ENCODE measurements at places on chromosomes 11 and 22.

GRCh38 chr11:9576701-9577381 is 3.4 kb downstream of the WEE1 start:
- DNase-seq = no peak

GRCh38 chr22:24240381-24240780 is 4.5 kb downstream of the GGT5 start:
- no peak for DNase-seq

DNA sequence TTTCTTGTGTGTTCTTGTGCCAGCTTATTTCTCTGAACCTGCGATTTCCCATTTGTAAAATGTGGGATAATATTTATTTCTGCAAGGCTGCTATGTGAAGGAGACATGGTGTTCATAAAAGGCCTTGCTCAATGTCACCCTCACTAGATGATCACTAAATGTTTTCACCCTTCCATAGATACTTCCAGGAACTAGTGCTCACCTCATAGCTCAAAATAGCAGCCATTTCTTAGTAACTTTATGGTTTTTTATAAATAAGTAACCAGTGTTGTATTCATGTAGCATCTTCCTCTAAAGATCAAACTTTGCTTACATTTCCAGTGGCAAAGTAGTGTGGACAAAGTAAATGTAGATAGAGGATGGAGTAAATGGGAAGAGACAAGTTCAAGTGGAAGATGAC is 23.8 kb downstream of the SYTL2 start:
- DNase-seq = no peak

DNA sequence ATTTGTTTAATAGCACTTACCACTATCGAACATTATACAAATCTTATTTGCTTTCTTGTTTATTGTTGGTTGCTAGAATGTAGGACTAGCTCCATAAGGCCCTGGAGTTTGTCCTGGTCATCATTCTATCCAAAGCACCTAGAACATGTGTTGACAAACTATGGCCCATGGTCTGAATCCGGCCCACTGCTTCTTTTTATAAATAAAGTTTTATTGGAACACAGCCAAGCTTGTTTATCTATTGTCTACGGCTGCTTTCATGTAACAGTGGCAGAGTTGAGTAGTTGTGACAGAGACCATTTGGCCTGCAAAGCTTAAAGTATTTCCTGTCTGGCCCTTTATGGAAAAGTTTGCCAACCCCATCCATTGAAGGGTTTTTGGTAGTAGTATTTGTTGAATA is 38.8 kb downstream of the ATXN10 start:
- DNase-seq = no peak

GRCh38 chr11:71995726-71996291 is 2.9 kb upstream of the IL18BP start:
- DNase-seq = no peak

DNA sequence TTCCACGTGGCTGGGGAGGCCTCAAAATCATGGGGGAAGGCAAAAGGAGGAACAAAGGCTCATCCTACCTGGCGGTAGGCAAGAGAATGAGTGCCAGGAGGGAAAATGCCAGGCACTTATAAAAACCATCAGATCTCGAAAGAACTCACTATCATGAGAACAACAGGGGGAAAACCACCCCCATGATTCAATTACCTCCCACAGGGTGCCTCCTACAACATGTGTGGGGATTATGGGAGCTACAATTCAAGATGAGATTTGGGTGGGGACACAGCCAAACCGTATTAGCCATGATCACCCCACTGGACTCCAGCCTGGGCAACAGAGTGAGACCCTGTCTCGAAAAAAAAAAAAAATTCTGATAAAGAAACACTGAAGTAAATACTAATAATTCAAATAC is 87.1 kb downstream of the FCHSD2 start:
- DNase-seq = no peak

DNA sequence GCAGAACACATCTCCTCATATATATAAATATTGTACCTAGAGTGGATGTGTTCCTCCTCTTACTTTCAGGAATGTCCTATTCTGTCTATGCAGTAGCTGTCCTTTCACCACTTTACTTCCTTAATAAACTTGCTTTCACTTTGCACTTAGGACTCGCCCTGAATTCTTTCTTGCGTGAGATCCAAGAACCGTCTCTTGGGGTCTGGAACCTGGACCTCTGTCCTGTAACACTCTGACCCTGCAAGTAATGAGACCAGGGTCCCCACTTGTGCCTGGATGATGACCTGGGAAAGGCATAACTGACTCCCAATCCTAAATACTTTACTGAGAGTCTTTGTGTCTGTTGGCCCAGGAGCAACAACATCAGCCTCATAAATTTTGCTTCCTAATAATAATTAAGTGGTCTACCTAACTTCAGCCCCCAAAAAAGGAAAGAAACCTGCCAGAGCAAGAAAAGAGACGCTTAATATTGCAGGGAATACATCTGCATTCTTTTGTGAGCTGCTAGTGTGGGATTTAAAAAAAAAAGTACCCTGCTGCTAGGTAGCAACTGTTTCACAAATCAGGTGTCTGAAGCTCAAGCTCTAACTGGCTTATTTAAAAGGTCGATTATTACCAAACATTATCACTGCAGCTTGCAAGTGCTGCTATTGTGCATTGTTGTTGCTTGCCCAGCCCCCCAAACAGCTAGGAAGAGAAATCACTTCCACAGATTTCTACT is 69.3 kb downstream of the FAM168A start:
- no peak for DNase-seq

- no peak for DNase-seq
Observed at GRCh38 chr22:19807914-19808872, 46.5 kb downstream of the GNB1L start.

- DNase-seq = no peak
Observed at GRCh38 chr11:33692541-33692940, 8.1 kb downstream of the C11orf91 start.

DNA sequence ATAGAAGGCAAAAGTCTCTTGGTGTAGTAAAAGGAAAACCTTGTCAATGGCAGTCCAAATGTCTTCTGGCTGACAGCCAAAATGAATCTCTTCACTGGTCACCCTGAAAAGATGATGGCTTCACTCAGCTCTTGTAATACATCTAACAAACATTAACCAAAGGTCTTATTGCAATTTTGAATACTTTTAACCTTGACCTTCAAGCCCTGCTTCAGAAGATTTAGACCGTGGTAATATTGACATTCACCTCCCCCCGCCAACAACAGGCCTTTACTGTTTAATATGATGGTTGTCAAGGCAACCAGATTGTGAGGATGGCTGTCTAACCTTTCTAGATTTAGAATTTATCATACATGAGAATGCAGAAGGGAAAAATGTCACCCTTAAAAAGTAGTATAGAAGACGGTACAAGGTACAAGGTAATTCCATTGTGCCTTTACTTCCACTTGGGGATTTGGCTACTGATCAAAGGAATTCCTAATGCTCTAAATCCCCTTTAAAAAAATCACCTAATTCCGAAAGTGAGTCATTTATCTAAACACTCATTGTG is 342.3 kb downstream of the LARGE1 start:
- no peak for DNase-seq

- DNase-seq = no peak
Observed at GRCh38 chr11:43937434-43938411, 4.7 kb upstream of the C11orf96 start.

GRCh38 chr11:40119661-40120060 is 1339.8 kb downstream of the LRRC4C start:
- no peak for DNase-seq

DNA sequence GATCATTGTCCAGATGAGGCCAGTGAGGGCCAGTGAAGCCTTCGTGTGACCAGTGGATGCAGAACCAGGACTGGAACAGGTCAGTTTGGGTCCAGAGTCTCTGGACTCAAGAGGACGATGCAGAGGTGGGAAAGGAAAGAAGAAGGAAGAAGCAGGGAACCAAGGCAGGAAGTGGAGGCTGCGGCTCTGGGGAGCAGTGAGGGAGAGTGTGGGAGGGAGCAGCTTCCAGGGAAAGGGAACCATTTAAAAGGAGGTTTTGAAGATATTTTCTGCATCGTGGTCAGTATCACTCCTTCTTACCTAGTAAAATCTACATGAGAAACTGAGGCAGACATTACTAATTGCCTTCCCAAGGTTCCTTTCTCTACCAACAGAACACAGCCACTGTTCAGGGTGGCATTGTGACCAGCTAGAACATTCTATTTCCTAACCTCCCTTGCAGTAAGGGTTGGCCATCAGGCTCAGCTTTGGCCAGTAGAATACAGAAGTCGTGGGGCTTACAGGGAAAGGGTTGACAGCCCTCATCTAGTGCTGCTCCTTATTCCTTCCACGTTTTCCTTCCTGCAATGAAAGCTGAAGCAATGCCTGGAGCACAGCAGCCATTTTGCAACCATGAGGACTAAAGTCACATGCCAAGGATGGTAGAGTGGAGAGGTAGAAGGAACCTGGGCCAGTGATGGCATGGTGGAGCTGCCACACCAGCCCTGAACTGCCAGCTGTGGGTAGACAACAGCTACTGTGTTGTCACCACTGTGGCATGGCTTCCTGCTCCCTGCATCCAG is 29.1 kb upstream of the LINC01488 start:
- DNase-seq = no peak

GRCh38 chr11:94546162-94546470 is 2.4 kb downstream of the FUT4 start:
- no peak for DNase-seq

DNA sequence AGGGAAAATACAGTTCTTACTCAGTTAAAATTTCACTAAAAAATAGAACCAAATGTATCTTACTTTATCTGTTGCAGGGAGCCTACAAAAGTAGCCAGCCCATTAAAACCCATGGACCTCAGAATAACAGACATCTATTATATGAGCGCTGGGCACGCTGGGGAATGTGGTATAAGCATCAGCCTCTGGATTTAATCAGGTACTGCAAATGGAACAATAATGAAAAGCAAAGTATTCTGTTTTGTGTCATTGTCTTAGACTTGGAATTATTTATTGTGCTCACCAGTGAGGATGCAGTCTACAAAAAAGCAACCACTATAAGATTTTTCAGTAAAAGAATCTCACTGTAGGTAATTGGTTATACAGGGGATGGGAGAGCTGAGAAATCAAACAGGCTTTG is 30.2 kb downstream of the MUC15 start:
- no peak for DNase-seq

DNA sequence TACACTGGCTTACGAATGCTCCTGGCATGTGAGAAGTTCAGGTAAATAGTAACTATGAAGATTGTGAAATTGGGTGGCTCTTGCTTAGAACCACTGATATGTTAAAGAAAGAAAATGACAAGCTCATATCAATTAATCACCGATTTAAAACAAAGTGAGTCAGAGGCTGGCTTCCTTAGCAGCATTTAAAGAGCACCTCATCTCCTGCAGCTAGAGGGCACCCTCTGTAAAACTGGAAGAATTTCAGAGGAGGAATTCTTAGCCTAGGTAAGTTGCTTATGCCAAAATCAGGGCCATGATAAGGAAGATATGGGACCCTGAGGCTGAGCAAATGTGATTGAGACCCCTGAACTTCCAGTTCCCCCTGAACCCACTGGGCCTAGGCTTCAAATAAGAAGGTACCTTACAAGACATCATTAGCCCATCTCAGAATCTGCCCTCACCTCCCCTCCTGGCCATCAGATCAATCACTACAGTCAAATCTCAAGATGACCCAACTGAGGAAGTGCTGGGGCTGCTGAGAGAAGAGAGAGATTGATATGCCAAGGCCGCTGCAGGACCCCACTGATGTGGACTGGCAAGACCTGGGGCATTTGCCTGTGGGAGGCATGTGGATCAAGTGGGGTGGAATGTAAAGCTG is 8.6 kb upstream of the CD3E start:
- DNase-seq = no peak

- no peak for DNase-seq
Observed at GRCh38 chr11:57162179-57162898, 19.4 kb upstream of the LRRC55 start.

DNA sequence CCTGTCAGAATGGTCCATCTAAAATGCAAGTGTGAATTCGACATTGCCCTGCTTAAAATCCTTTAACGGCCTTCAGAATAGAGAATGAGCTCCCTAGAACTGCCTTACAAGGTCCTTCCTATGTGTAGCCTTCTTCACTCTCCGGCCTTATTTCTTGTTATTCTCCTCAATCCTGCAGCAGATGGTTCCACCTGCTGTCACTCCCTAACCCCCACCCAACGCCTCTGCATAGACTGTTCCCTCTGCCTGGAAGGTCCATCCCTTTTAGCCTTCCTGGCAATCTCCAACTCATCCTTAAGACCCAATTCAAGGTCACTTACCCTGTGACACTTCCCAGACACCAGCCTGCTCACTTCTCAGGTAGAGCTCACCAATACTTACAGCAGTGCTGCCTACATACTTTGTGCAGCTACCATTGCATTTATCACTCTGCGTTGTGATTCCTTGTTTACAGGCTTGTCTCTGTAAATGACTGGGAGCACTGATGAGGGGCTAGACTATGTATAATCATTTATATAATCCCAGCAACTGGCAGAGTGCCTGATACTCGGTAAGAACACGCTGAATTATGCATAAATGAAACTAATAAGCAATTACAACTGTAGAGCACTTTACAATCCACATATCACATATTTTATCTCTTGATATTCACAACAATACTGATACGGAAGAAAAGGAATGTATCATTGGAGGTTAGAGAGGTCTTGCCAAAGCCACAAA is 58.9 kb downstream of the CLPB start:
- DNase-seq = no peak

DNA sequence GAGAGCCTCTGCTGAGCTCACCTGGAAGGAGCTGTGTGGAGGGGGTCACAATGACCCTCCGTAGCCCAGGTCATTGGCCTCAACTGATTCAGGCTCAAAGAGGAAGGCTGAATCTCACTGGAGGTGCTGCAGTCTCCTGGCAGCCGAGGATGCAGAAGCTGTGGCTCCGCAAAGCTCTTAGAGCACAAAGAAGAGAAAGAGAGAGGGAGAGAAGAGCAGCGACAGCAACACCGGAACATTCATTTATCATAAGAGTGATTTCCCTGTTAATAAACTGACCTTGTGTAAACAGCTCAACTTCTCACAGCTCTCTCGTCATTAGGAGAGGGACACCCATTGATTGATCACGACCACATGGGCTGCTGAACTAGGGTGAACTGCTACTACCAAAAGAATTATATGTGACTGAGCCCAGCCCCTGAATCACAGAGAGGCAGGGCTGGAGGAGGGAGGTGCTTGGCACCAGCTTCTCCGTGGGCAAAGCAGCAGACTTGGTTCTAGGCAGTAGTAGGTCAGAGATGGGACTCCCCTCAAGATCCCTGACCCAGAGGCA is 281.7 kb downstream of the NXPE2 start:
- no peak for DNase-seq

- no peak for DNase-seq
Observed at GRCh38 chr11:64827451-64827839, 17.0 kb downstream of the CDC42BPG start.

- DNase-seq = no peak
Observed at GRCh38 chr11:112780351-112781087, 180.7 kb upstream of the NCAM1 start.

DNA sequence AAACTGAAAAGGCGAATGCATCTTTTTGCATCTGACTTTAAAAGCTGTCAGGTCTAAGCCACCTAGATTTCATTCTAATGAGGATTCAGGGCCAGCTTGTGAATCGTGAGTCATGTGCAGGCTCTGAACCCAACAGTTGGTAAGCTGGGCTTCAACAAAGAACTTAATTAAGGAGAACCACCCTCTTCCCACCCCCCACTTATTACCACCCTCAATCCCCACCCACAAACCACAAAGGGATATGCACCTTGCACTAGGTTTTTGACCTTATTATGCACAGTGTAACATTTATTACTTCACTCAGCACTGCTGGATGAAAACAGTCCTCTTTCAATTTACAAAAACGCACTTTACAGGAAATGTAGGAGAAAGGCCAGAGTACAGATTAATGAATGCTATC is 94.1 kb upstream of the LIN7C start:
- DNase-seq = no peak
